ENCODE measurements at places on chromosomes 6 and 20.

DNA sequence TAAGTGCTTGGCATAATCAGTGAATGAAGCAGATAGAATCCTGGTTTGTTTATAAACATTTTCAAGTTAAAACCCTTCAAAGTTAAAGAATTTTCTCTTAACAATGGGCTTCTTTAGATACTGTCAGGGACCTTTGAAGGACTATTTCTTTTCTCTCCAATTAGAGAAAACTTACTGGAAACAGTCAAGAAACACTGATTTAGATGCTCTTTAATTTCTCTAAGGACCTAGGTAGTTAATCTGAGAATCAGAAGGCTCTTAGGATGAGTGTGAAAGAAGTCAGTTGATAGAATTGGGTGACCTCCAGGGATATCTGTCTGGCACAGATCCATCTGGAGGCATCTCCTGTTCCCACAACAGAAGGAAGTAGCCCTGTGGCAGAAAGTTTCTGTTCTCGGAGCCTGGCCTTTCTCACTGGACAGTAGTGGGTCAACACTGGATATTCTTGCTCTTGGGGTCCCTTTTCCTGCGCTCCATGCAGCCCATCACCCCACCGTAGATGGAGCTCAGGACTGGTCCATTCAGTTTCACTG is 22.5 kb downstream of the KIAA0408 start:
- no peak for DNase-seq

DNA sequence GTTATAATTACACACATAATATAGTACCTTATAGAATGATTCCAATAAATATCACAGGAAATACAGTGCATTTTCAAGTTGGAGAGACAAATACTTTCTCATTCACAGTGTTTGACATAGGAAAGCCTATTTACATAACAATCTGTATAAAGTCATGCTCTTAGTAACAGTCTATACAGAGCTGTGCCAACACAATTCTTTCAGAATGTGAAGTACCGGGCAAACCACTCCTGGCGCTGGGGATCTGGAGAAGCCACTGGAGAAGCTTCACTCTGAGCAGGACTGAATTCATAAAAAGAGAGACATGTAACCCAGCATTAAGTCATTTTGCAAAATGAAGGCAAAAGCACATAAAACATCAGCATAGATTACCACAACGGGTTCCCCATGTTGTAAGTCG is 24.9 kb upstream of the MCM9 start:
- no peak for DNase-seq

- no peak for DNase-seq
Observed at GRCh38 chr6:43771210-43771857, 1.3 kb downstream of the VEGFA start.

DNA sequence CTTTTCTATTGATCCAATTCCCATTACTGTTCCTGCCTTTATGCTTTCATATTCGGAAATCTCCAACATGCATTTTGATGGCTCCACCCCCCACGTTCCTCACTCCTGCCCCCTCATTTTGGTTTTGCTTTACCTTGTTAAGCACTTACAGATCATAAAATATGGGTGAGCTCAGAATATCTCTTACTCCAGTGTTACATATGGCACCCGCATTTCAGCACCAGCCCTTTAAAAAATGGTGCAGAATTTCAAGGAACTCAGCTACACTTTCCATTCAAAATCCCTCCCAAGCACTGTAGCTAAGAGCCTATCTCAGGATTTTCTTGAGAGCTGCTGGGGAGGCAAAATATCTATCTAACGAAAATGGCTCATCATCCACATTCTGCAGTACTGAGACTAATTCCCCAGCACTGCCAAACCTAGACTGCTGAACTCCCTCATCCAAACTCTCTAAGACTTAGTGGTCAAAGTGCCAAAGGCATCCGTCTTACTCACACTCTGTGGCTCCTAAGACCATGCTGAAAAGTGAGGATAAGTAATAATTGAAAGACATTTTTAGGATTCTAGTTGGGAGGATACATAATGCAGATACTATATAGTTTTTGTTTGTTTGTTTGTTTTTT is 7.8 kb downstream of the SGK1 start:
- no peak for DNase-seq

- DNase-seq: peak; percentile 47
Observed at GRCh38 chr20:7155282-7155681, 387.8 kb downstream of the BMP2 start.

GRCh38 chr6:132820629-132821381 is 6.4 kb downstream of the RPS12 start:
- DNase-seq: no peak

- no peak for DNase-seq
Observed at GRCh38 chr6:12241493-12242175, 48.5 kb upstream of the EDN1 start.

- DNase-seq: no peak
Observed at GRCh38 chr6:5517796-5518195, 256.5 kb downstream of the FARS2 start.

- DNase-seq: no peak
Observed at GRCh38 chr6:139597087-139597763, 222.8 kb upstream of the CITED2 start.

GRCh38 chr20:46833360-46833759 is 61.3 kb upstream of the EYA2 start:
- no peak for DNase-seq

DNA sequence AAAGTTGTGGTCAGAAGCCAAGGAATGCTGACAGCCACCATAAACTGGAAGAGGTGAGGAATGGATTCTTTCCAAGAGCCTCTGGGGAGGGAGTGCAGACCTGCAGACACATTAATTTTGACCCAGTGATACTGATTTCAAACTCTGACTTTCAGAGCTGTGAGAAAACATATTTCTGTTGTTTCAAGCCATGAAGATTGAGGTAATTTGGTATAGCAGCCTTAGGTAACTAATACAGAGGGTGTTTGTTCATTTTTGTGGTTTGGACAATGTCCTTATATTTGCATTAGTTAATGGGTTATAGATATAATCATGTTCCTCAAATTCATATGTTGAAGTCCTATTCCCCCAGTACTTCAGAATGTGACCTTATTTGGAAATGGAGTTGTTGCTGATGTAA is 85.4 kb upstream of the GTSF1L start:
- no peak for DNase-seq

- DNase-seq: no peak
Observed at GRCh38 chr6:75603106-75603420, 1.4 kb downstream of the SENP6 start.

GRCh38 chr6:29665942-29666825 is 9.3 kb downstream of the MOG start:
- DNase-seq: no peak

DNA sequence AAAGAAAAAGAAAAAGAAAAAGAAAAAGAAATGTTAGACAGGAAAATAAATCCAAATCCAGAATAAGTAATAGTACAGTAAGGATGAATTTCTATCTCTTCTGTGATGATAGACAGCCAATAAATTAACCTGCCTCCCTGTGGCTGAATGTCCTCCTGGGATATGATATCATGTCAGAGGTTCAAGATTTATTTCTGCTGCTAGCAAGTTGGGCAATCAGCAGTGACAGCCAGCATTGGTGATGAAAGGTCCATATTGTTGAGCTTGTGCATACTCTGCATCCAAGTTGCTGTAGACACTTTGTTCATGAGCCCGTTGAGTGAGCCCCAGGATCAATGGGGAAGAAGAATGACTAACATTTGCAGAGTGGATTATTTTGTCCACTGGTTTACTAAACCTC is 44.9 kb upstream of the CEP85L start:
- no peak for DNase-seq

DNA sequence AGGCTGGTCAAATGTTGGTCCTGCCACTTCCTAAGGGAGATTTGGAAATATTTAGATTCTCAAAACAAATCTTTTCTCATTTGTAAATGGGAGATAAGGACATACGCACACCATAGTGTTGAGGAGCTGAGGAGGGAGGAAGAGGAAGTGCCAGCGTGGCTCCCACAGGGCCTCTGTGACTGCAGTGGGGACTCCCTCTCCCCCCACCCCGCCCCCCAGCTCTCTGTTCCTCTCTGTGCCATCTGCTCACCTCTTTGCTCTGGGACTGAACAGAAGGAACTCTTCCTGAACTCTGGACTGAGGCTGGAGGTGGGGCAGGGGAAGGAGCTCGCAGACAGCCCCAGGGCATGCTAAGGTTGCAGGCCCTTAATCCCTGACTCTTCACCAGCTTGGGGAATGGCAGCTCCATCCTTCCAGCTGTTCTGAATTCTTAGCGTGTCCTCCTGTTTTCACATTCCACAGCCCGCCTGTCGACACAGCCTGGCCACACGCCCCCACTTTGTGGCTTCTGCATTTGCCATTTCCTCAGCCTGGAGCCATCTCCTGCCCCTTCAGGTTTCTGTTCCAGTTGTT is 11.4 kb downstream of the DDX27 start:
- DNase-seq: no peak

GRCh38 chr6:148591656-148592055 is 155.2 kb upstream of the UST start:
- DNase-seq: no peak

GRCh38 chr6:51459958-51460357 is 627.5 kb downstream of the PKHD1 start:
- no peak for DNase-seq

GRCh38 chr6:135258970-135259369 is 77.9 kb downstream of the MYB start:
- no peak for DNase-seq

- no peak for DNase-seq
Observed at GRCh38 chr20:16206817-16207216, 366.4 kb downstream of the KIF16B start.

DNA sequence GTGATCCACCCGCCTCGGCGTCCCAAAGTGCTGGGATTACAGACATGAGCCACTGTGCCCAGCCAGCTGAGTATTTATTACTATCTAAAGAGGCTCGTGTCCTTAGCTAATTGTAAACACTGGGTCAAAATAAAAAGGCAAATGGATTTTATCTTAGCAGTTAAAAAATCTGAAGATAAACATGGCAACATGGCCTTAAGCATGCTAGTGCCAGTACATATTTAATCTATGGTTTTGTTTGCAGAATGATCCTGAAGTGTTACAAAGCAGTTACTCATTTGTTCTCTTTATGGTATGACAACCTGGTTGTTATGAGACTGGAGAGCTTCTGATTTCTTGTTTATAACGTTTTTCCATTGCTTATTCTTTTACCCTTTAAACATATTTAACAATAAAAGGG is 3.9 kb upstream of the KIAA0408 start:
- no peak for DNase-seq

GRCh38 chr6:140427842-140428241 is 1053.4 kb upstream of the CITED2 start:
- no peak for DNase-seq

GRCh38 chr6:21668795-21669194 is 75.2 kb downstream of the SOX4 start:
- DNase-seq: no peak

- DNase-seq: no peak
Observed at GRCh38 chr6:55469951-55470366, 109.0 kb downstream of the HMGCLL1 start.

- peak; percentile 65 for DNase-seq
Observed at GRCh38 chr6:108872575-108872974, 24.4 kb downstream of the ARMC2 start.

GRCh38 chr20:60295214-60295613 is 337.0 kb downstream of the CDH26 start:
- DNase-seq: no peak

DNA sequence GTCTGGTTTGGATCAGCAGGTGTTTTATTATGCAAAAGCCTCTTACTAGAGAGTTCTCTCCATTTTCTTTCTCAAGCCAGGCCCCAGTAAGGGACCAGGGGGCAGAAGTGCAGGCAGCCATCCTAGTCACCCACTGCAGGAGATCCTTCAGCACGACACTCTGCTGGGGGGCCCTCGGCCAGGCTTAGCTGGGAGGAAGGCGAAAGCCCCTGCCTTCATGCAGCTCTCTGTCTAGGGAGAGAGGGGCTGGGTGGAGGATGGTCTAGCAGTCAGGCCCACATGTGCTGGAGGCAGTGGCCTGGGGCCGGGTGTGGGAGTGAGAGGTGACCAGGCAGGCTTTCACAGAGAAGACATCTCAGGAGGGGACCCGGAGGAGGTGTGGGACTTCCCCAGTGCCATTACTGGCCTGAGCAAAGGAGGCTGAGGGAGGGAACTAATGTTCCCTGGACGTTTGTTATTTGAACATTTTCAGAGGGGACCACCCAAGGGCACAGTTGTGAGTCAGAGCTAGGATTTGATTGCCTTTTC is 33.5 kb upstream of the VSTM2L start:
- DNase-seq: no peak

DNA sequence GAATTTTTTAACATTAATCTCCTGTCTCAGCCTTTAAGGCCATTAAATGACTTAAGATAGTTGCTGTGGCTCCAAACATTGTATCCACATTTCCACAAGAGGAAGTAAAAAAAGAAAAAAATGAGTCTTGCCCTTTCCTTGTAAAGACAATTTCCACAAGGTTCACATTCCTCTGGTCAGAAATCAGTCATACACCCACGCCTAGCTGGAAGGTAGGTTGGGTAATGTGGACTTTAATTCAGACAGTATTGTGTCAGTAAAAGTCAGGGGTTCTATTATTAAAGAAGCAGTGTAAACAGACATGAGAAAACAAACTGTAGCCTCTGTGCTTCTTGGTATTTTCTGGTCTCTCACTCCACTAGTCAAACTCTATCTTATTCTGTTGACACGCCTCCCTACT is 682.0 kb downstream of the GRIK2 start:
- no peak for DNase-seq

- DNase-seq: no peak
Observed at GRCh38 chr6:170179616-170180324, 111.1 kb downstream of the DLL1 start.

- no peak for DNase-seq
Observed at GRCh38 chr6:106539936-106540335, 89.4 kb downstream of the RTN4IP1 start.
